ENCODE measurements at places on chromosomes 13 and 19. TPM values are rescaled to one million over a fixed set of nuclear protein-coding genes. Genes with fewer than 3 reads are reported as not detected.

PCDH9 gene
- total RNA-seq: 4.2 TPM

DNA sequence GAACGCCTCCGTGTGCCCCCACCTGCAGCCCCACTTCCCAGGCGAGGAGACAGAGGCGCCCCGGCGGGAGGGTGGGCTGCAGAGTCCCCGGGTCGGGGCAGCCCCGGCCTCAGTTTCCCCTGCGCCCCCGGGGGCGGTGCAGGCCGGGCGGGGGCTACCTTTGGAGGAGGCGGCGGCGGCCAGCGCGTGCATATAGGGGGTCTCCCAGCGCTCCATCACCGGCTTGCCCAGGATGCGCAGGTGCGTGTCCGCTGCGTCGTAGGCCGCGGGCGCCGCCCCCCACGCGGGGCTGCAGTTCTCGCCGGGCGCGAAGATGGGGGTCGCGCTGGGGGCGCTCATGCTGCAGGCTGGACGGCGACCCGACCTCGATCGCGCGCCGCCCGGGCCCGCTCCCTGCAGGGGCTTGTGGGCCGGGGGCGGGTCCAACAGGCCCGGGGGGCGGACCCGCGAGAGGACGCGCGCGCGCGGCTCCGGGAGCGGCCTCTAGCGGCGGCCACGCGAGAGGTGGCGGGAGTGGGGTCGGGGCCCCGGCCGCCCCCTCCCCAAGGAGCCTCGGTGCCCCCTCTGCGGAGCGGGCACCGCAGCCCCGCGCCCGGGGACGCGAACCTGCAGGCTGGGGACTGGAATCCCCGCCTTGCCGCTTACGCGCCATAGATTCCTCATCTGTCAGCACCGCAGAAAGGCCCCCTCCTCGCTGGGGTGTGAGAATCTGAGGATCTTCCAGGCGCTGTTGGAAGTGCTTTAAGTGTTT, at the start of gene GAMT:
Gene GAMT, minus strand, starts transcription at position 405 of the 751 bp plus-strand sequence. Its CDS starts 66 bp downstream, at position 339.
- no peak for DNase-seq

DNA sequence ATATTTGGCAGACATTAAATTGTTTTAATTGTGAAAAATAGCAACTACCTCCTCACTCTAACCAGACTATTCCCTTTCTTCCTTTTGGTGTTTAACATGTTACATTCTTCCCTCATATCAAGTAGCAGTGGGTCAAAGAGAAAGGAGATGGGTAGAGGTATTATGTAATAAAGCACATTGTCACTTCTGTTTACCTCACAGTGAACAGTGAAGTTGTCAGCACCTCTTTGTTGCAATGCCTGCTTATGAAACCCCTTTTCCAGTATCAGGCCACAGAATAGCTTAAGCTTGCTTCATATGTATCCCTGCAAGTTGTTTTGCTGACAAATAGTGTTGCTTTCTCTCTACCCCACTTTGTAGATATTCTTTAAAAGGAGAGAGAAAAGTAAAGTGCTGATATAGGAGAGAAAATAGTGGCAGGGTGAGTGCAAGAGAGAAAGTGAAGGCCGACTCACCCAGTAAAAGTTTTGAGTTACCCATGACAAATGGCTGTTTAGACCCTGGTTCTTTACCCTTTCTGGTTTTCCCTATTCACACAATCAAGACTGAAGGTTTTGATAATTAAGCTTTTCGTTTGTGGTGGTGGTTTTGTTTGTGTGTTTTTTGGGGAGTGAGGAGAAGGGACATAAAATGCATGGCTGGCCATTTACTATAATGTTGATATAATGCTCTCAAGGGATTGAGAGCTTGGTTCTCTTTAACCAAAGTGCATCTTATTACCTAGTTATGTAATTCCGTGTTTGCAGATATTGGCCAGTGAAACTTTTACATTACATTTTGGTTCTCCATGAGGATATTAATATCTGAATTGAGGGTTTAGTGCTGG, 3.7 kb downstream of the ITM2B start:
- no peak for DNase-seq

DNA sequence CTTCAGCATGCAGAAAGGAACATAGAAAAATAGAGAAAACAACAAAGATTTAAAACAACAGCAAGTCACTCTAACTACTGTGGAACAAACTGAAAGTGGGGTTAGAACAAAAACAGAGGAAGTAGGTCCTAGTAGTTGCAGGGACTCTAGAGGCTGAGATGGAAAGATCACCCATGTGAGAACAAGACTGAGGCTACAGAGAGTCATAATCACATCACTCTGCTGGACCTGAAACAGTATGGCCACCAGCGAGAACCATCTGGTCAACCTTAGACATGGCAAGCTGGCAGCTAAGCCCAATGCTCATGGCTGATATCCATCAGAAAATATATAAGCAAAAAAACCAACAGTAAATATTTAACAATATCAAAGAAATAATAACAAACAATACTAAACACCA, 35.8 kb upstream of the ZNF724 start:
- no peak for DNase-seq

DNA sequence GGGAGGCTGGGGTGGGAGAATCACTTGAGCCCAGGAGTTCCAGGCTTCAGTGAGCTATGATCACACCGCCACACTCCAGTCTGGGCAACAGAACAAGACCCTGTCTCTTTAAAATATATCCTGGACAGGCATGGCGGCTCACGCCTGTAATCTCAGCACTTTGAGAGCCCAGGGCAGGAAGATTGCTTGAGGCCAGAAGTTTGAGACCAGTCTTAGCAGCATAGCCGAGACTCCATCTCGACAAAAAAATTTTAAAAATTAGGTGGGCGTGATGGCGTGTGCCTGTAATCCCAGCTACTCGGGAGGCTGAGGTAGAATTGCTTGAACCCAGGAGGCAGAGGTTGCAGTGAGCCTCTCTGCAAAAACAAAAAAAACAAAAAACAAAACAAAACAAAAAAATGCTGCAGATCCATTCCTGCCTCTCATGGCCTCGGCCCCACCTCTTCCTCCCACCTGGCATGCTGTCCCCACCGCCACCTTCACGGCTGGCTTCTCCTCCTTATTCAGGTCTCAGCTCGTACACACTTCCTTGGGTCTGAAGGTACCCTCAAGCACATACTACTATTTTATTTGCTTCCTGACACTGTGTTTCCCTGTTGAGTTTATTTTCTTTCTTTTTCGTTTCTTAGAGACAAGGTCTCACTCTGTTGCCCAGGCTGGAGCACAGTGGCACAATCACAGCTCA, 5.3 kb downstream of the RFX1 start:
- DNase-seq: no peak

Measured in mesenteric fat pad (tissue), 1 donor.